ENCODE measurements at places on chromosomes 2 and 18.

- DNase-seq = no peak
Measured at GRCh38 chr18:78908462-78909260, 71.0 kb upstream of the SALL3 start.

- DNase-seq = no peak
Measured at GRCh38 chr2:200435379-200435778, 74.5 kb downstream of the KCTD18 start.

DNA sequence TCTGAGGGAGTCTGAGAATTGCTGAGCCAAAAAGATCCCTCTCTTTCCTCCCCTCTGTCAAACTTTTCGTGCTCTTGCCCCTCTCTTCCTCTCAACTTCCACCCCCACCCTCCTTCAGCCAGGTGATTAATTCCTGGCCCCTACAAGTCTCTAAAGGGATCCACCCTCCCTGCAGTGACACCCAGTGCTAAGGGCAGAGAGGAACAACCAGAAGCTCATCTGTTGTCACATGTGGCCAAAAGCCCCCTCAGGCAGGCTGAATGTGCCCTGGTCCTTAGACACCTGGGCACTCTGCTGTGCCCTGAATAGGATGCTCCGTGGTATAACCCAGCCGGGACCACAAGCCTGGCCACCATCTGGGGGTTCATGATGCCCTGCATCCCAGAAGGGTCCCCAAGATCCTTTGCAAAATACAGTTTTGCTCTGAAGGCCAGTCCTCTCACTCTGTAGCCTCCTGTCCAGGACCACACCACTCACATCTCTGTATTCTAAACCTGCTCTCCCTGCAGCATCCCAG, 234.4 kb downstream of the BCL11A start:
- no peak for DNase-seq

- DNase-seq = no peak
Measured at GRCh38 chr18:41042866-41043265, 912.2 kb upstream of the PIK3C3 start.

GRCh38 chr2:63544017-63544627, 44.2 kb downstream of the WDPCP start:
- DNase-seq = no peak

- DNase-seq = no peak
Measured at GRCh38 chr2:128377071-128377910, 58.6 kb upstream of the HS6ST1 start.

DNA sequence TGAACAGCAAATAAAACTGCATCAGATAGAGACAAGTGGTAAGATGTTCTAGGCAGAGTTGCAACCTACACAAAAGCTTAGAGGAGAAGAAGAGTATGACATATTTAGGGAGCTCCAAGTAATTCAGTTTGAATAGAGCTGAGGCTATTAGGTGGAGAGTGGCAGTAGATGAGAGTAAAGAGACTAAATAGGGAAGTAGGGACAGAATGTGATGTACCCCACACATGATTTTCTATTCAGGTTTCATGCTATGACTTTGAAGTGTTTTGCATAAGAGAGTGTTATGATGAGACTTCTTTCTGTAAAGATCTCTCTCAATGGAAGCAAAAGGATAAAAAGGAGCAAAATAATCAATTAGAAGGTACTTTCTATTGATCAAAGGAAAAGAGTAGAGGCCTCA, 206.8 kb upstream of the ERBB4 start:
- no peak for DNase-seq

GRCh38 chr2:42775810-42776209, 11.9 kb upstream of the OXER1 start:
- no peak for DNase-seq

DNA sequence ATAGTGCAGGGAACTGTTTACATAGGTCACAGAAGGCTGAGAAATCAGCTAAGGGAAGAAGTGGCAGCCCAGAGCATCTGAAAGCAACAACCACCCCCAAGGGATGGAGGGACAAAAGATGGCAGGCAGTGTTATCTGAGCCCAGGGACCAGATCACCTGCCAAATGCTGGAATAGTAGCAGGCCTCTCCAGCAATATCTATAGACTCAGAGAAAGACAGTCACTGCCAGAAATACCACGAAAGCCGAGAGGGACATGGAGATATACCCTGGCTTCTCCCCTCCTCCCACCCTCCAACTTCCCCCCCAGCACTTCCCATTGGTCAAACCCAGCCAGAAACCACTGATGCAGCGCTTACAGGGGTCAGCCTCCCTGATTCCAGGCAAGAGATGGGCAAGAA, 58.4 kb upstream of the PPP1CB start:
- no peak for DNase-seq

DNA sequence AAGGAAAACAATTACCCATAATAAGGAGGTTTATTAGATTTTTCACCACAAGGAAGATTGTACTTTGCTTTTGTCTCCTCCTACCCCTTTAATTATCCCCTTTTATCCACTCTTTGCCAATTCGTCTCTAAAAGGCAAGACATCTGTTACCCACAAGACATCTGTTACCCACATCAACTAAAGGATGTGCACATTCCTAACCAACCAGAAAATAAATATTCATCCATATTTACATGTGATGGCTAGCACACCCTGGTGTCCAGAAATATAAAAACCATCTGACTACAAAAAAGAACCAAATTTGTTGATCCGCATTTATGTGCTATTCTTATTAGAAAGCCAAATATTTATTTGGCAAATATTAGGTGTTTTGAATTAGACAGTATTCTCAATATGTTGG, 35.7 kb downstream of the ACVR1C start:
- DNase-seq = no peak

DNA sequence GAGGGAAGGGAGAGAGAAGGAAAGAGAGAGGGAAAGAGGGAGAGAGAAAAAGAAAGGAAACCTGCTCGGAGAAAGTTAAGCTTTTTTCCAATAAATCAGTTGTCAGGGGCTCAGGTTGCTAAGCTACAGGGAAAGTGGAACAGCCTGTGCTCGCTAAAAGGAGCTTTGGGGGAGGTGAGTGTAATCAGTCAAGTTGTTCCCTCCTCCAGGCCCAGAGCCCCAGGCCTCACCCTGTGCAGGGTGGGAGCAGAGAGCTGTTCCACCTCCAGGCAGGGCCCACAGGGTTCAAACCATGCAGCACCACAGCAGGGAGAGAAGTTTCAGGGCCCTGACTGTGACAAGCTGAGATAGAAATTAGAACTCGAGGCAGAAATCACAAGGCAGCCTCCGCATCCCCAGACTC, 56.4 kb upstream of the PPP1CB start:
- DNase-seq = no peak

GRCh38 chr2:214593727-214594126, 182.9 kb downstream of the VWC2L start:
- no peak for DNase-seq

DNA sequence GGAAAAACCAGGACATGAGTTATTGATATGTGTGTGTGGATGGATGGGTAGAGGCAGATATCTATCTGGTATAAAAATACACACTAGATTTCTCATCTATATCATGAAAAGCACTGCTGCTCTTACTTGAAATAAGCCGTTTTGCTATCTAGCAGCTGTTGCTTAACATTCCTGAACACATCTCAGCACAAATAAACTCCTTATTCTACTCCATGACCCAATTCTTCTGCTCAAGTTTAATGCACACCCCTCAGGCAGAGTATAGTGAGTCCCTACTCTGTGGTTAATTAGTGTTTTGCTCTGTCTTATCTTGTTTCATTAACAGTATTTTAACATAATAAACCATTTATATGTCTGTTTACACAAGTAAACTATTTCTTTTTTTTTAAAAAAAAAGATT, 134.2 kb downstream of the CBLN2 start:
- DNase-seq = no peak

GRCh38 chr2:190343536-190344275, at the start of gene INPP1:
TSS of gene INPP1 (plus strand) at chr2:190343589. CDS start at chr2:190360103, 16,514 bp downstream.
- DNase-seq = no peak

GRCh38 chr2:33535421-33535820, 59.0 kb downstream of the RASGRP3 start:
- DNase-seq = no peak

DNA sequence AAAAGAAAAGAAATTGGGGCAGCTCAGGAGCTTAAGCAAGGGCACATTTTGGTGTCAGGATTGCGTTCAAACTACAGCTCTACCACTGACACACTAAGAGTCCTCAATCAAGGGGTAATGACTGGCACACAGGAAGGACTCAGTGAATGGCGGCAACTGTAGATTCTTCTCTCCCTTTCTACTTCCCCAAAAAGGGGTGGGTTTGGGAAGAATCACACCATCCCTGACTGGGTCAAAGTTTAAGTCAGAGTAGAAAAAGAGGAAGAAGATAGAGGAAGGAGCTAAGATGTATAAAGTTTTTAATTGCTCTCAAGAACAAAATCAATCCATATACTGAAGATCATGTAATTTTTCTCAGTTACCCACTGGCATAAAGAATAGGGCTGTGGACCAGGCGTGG, 2.6 kb downstream of the NLRC4 start:
- no peak for DNase-seq

DNA sequence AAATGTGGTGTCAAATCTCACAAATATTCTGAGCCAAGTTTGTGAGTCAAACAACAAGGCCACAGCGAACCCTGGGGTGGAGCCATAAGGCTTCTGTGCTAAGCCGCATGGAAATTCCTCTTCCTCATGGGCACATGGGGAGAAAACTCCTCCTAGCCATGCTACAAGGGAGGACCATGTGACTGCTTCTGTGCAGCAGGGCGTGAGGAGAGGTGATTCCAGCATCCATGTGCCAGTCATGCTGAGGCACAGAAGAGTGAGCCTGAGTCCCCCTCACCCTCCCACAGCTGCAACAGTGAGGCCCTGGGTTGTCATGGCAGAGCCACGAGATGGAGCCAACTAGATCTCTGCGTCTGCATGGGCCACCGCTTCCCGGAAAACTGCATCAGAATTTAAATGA, 488.8 kb upstream of the RAB6C start:
- DNase-seq = no peak

DNA sequence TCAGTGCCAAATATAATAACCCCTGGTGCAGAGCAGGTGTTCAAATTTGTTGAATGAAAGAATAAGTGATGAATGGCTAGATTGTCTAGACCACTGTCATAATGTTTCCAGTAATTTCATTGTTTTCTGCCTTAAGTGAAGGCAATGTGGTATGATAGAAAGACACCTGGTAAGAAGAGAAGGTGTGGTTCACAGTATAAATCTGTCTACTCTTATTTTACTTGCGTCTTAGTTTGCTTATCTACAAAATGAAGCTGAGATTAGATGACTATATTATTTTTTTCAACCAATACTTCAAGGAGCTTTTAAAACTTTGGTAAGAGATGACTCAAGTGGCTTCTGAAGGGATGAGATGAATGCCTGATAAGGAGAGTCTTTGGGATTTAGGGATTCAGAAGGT, 788.4 kb downstream of the EPHA4 start:
- no peak for DNase-seq

DNA sequence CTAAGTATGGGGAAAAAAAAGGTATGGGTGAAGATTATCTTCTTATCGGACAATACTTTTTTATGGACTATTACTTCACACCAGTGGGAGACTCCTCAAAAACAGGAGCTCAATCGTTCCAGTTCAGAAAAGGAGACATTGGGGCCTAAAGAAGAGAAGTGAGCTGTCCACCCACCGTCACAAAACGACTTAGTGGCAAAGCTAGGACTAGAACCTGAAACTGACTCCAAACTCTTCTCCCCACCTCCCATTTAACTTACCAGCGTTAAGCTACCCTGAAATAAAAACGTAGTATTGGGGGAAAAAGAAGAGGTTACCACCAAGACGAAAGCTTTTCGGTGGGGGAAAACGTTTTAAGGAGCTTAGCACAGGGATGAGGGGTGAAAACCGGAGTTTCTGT, 503 bp downstream of the GTF3C3 start:
- no peak for DNase-seq

DNA sequence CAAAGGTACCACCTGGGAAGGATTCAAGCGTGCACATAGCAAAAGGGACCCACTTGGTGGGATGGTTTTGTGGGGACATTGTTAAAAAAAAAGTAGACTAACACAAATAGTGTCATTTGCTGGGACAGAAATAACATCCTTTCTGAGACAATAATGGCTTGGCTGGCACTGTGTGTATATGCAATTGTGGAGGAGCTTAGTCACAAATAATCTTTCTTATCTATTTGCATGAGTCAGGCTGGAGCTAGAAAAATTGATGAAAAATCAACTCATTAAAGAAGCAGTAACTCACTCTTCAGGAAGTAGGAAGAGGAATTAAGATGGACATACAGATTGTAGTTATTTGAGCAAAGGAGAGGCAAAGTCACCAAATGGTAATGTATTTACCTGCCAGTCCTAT, 29.5 kb upstream of the ITGB6 start:
- DNase-seq = no peak

GRCh38 chr18:78414302-78414701, 565.3 kb upstream of the SALL3 start:
- DNase-seq = no peak

DNA sequence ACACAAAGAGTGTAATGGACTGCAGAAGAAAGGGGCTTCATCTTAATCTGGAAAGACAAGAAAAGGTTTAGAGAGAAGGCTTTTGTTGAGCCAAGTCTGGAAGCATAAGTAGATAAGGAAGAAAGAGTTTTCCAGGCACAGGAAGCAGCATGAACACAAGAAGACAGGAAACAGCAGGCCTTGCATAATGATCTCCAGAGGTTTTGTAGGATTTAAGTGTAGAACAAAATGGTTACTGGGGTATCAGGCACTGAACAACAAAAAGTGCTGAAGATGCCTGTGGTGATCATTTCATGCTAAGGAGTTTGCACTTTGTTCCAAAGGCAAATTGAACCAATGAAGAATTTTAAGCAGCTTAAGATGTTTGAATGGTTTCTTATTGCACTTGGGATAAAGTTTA, 281.6 kb upstream of the TANK start:
- DNase-seq = no peak

- no peak for DNase-seq
Measured at GRCh38 chr2:220575963-220576362, 948.5 kb downstream of the SLC4A3 start.

- no peak for DNase-seq
Measured at GRCh38 chr2:160139991-160140390, 60.1 kb downstream of the ITGB6 start.

GRCh38 chr2:170509452-170510193, 205.5 kb upstream of the SP5 start:
- DNase-seq = no peak

DNA sequence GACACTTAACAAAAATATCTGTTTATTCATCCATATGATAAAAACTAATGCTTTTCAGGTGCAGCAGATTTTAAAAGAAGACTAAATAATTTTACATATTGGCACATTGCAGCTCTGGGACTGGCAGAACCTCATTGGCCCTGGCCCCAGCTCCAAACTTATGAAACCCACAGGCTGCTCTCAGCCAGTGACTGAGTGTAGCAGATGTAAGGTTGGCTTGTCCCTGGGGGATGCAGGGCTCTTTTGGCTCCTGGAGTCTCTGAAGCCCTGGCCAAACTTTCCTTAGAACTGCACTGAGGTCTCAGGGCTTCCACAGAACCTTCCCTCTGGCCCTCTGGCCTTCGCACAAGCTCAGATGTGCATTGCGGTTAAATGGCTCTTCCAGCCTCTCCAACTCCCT, 725.0 kb upstream of the SOX11 start:
- DNase-seq = no peak

- no peak for DNase-seq
Measured at GRCh38 chr2:205772983-205773382, 90.7 kb downstream of the NRP2 start.
